ENCODE measurements at places on chromosomes 7 and 10.

DNA sequence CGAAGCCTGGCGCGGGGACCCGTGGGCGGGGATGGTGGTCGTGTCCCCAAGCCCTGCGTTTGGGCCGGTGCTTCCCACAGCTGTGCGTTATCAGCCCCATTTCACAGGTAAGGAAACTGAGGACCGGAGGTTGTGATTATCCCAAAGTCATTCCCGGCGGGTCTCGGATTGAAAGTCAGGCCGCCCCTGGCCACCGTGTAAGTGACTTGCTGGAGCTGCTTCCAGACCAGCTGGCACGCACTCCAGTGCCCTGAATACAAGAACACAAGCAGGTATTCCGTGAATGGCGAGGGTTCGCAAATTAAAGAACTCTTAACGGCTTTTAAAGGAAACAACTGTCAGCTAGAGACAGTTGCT, 675 bp upstream of the ATE1 start:
- DNase-seq = no peak

GRCh38 chr7:28933846-28934320, 24.2 kb downstream of the TRIL start:
- DNase-seq = peak; percentile 32

DNA sequence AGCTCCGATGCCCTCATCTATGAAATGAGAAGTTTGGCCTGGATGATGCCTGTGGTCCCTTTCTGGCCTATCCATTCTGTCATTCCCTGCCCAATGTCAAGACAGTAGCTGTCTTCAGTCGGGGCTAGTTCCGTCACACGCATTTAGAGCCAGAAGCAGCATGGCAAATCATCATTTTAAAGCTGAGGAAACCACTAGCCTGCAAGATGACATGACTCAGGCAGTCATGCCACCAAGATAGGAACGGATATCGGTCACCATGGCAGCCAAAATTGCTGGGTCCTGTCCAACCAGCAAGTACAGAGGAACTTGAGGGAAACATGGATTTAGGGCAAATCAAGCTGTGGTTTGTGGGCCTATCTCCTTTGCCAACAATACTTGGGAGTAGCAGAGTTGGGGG, 64.5 kb upstream of the MRLN start:
- DNase-seq = no peak

GRCh38 chr10:71763352-71764127, 9.8 kb downstream of the VSIR start:
- no peak for DNase-seq

DNA sequence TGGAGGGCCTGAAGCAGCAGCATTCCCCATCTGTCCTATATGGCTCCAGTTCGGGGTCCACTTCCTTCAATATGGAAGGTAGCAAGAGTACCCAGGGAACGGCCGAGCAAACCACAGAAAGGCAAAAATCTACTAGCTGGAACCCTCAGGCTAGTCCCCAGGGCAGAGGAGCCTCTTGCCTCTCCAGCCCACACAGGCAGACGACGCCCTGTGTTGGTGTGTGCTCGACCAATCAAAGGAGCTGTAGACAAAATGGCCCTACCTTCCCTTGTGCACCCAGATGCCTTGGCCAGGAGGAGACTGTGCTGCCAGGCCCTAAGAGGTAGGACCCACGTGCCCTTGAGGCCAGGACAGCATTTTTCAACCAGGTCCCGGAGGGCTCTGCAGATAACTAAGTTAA, 91.5 kb downstream of the FAM53B start:
- no peak for DNase-seq

- no peak for DNase-seq
Observed at GRCh38 chr10:77410523-77410922, 227.1 kb downstream of the KCNMA1 start.

- DNase-seq = no peak
Observed at GRCh38 chr10:97067716-97068391, 117.9 kb downstream of the SLIT1 start.

DNA sequence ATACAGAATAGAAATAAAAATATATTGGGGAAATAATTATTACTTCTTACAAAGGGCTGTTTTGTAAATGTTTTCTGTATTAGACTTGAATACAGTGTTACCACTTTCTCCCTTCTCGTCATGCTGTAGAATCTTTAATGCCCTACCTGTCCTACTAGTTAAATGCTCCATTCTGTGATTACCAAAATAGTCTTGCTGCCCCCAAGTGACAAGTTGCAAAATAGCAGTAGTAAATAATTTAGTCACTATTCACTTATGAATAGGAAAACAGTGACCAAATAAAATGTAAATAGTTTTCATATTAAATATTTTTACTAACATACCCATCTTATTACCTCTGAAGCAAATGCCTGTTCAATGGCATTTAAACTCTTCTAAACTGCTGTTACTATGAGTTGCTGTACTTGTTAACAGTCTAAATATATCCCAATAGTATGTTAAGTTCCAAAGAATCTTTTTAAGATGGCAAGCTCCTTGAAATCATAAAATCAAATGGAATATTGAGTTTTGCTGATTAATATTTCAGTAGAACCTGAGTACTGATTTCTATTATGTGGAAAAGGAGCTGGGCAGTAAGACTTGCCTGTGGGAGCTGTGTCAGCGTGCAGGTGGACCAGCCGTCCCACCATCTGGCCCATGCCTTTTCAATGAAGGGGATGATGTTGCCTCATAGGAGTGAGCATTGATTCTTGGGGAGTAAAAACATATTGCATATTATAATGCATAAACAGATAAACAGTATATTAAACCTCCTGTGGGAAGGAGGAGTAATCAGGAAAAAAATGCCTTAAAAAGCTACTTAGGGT, 18.1 kb upstream of the OIT3 start:
- peak; percentile 28 for DNase-seq

- no peak for DNase-seq
Observed at GRCh38 chr7:105269397-105269796, 119.3 kb downstream of the SRPK2 start.

GRCh38 chr7:128933180-128933891, 4.4 kb upstream of the IRF5 start:
- DNase-seq = no peak

DNA sequence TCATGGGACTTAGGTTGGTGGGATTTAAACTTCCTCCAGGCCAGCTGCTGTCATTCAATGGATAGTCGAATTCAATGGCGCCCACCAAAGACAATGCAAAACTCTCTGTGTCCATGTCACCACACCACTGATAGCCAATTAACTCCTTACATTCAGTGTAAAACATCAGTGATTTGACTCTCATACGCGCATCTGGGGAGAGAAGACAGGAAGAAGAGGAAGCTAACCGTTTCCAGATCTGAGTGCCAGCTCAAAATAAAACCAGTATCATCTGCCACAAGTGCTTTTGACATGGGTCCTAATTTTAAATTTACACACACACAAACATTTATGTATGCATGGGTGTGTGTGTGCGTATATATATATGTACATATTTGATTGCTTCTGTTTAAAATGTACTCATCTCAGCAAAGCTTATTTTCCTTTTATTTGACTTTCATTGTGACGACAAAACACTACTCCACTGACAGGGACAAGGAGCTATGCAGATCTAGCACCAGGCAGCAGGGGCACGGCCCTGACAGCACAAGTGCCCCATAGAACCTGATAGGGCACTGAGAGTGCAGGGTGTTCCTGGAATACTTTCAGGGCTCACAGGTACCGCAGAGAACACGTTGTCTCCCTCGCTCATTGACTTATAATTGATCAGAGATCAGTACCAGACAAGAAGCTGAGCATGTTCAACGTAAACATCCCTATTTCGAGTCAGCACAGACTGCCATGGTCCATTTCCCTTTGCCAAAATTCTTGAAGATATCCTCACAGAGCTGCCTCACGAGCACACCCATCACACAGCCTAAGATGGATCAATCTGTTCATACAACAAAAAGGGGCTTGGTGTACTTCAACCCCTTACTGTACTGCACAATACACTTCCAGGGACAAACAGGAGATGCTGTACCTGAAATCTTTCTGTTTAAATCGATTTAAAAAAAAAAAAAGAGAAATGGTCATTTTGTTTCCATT, 176.1 kb downstream of the COBL start:
- DNase-seq = no peak

GRCh38 chr7:4794591-4795350, 19.3 kb downstream of the AP5Z1 start:
- no peak for DNase-seq

DNA sequence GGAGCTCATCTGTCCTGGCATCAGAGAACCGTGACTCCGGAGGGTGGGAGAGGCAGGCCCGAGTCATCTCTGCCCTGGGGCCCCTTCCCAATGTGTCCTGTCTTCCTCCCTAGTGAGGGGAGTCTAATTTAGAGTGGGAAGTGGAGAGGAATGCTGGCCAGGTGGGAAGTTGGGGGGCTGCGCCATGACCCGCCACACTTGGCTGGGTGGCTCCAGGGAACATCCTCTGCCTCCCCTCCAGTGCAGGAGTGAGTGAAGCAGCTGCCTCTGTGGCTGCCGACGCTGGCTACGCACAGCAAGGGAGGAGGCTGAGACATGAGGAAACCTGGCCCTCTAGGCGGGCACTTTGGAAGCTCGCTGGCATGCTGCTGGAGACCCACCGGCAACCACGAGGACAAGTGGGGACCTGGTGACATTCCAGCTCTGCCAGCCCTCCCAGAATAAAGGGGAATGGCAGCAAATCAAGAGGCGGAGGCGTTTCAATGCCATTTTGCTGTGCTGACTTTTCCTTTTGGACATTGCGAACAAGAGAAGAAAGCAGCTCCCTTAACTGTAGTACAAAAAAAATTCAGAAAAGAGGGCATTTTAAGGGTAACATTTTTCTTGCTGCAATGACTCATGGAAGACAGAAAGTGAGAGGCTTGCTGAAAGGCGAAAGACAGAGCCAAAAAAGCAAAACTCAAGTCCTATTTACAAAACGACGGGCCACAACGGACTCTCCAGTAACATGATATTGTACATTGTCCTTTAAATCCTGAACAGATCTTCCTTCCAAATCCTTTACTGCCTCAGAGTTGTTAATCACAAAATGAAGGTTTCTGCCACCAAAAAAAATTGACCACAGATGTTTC, 121.2 kb upstream of the PITRM1 start:
- peak; percentile 56 for DNase-seq

DNA sequence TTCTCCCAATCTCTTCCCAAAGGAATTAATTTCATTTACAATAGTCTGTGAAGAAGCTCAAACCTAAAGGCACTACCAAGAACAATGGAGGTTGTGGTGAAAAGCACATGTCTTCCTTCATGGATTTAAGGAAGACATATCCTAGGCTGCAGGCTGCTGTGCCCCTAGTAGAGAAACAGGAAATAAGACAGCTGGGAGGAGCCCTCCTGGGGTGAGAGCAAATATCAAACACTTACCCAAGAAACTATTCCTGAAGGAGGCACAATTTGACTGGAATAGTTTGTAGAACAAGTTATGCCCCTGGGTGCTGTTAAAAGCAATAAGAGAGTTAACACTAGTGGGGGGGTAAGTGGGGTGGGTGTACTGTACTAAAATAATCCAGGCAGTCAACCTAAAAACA, 30.1 kb downstream of the PDZD8 start:
- DNase-seq = peak; percentile 9

GRCh38 chr7:154990964-154991540, 11.9 kb downstream of the PAXIP1 start:
- DNase-seq = no peak

GRCh38 chr7:141575164-141575563, 24.0 kb downstream of the AGK start:
- DNase-seq = no peak

DNA sequence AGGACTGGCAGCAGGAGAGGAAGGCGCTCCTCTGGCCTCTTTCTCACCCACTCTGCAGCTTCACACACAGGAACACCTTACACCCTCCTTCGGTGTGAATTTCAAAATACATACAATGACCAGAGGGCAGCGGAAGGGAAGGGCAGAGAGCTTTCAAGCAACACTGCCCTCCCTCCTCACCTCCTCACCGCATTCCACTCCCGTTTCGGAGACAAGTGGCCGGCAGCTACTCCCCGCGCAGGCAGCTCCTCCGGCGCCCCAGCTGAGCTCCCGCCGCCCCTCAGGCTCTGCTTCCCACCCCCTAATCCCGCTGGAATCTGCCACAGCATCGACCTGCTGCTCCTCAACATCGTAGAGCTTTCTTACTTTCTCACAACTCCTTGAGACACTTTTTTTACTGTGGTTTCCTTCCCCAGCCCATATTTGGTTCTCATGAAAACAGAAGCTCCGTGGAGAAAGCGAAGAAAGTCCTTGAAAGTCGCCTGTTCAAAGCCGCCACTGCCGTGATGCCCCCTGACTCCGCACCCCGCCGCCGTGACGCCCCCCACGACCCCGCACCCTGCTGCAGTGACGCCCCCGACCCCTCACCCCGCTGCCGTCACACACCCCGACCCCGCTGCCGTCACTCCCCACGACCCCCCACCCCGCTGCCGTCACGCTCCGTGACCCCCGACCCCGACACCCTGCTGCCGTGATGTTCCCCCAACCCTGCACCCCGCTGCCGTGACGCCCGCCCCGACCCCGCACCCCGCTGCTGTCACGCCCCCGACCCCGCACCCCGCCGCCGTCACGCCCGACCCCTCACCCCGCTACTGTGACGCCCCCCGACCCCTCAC, 14.6 kb upstream of the GPER1 start:
- no peak for DNase-seq

- no peak for DNase-seq
Observed at GRCh38 chr7:90584378-90584777, 11.7 kb upstream of the CDK14 start.

DNA sequence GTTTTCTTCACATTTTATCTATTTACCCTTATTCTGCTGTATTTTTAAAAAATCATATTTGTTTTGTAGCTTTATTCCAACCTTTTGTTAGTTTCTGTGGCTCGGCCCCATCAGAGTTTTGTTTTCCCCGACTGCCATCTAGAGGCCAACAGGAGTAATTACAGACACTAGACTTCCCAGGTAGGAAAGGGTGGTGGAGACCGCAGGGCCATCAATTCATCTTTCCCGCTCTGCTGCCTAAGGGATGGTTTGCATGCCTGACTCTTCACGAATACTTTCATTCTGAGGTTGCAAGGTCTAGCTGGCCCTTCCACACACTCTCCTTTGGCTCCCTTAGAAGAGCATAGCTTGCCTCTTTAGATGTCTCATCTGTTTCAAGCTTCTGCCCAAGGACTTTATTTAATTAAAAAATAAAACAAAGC, 38.3 kb downstream of the LYZL2 start:
- peak; percentile 40 for DNase-seq

DNA sequence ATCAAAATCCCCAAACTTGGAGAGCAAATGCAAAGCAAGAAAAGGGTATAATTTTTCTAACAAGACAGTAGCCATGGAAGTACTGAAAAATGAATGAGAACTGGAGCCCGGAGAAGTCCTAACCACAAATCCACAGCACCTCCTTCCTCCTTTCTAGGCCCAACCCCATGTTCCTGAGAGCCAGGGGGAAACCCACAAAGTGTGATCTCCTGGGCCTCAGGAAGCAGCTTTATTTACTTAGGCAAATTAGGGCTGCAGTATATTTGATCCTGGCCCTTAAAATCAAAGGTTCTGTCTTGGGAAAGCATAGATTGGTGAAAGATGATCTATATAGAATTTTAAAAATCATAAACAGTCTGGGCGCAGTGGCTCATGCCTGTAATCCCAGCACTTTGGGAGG, 103.0 kb downstream of the DOCK4 start:
- DNase-seq = no peak

- DNase-seq = no peak
Observed at GRCh38 chr10:88110822-88111221, 247.4 kb downstream of the PTEN start.
